Uterine smooth muscle cell (primary cell): ENCODE measurements at places on chromosomes 5 and 9. TPM values are rescaled to one million over a fixed set of nuclear protein-coding genes. Genes with fewer than 3 reads are reported as not detected.

TTLL11 gene
- 2.9 and 3.8 TPM in 2 replicates for total RNA-seq

ARHGEF37 gene
- 0.66 and 1.5 TPM in 2 replicates for total RNA-seq

HSPB3 gene
- 0.25 and 1.8 TPM in 2 replicates for total RNA-seq

SLC34A3 gene
- total RNA-seq, result not detected in 2 replicates

SMIM32 gene
- total RNA-seq, result not detected in 2 replicates

ABLIM3 gene
- 15.8 and 19.6 TPM in 2 replicates for total RNA-seq

BAAT gene
- total RNA-seq, result under 0.01 TPM in 2 replicates

BARX1 gene
- not detected in 2 replicates for total RNA-seq

PPP3R2 gene
- total RNA-seq, result not detected in 2 replicates

DOK3 gene
- 0.62 and 1.3 TPM in 2 replicates for total RNA-seq

RNF180 gene
- 3.4 and 5.7 TPM in 2 replicates for total RNA-seq

SLC45A2 gene
- under 0.01 TPM in 2 replicates for total RNA-seq

CTSL gene
- total RNA-seq, result 687 TPM in 2 replicates

PLCXD3 gene
- 5.5 and 23.2 TPM in 2 replicates for total RNA-seq

AGGF1 gene
- 31.2 and 31.3 TPM in 2 replicates for total RNA-seq

HARS2 gene
- 38.0 and 38.8 TPM in 2 replicates for total RNA-seq

PCDHA7 gene
- 0.22 and 0.87 TPM in 2 replicates for total RNA-seq

IFNA6 gene
- total RNA-seq, result not detected in 2 replicates

ZNF883 gene
- 1.2 and 2.2 TPM in 2 replicates for total RNA-seq

FOXD4L5 gene
- total RNA-seq, result not detected in 2 replicates
